ENCODE measurements at places on chromosomes 3 and 15.

DNA sequence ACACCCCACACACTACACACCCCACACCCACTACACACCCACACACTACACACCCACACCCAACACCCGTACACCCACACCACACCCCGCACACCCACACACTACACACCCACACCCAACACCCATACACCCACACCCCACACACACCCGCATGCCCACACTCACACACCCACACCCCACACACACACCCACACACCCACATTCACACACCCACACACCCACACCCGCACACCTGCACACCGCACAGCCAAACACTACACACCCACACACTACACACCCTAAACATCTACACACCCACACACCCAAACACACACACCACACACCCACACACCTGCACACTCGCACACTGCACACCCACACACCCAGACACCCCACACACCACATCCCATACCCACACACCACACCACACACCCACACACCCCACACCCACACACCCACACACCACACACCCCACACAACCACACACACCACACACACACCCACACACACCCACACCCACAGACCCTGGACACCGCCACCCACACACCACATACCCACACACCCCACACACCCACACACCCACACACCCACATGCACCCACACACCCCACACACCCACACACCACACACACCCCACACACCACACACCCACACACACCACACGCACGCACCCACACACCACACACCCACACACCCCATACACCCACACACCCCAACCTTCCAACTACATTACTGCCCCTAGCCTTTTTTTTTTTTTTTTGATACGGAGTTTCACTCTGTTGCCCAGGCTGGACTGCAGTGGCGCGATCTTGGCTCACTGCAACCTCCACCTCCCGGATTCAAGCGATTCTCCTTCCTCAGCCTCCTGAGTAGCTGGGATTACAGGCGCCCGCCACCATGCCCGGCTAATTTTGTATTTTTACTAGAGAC lies 16.9 kb downstream of the CEP19 start:
- DNase-seq, result peak; percentile 23

DNA sequence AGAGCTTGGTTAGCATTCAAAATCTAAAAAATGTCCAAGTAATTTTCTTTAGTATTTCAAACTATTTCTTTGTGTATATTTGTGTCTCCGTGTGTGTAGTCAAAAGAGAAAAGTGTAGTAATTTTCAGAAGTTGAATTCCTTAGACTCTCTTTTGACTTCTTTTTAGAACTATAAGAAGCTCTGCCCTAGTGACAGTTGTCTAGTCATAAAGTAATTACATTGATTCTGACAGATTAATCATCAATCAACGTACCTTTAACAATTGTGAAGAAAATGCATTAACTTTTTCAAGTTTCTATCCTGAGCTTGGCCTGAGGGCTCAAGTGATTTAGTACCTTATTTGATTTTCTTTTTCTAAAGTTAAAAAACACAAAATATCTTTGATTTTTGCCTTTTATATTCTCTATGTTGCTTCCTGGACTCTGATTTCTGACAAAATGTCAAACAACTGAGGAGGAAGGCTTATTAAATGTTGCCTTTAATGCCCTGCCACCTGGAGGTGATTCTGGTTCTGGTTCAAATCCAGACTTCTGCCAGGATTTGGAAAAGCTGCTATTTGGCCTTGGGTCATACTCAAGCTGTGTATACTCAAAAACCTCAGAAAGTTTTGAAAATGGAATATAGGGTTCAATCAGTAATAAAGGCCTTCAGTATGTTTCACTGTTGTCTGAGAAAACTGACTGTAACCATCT lies 653.6 kb downstream of the NSUN3 start:
- DNase-seq, result no peak

DNA sequence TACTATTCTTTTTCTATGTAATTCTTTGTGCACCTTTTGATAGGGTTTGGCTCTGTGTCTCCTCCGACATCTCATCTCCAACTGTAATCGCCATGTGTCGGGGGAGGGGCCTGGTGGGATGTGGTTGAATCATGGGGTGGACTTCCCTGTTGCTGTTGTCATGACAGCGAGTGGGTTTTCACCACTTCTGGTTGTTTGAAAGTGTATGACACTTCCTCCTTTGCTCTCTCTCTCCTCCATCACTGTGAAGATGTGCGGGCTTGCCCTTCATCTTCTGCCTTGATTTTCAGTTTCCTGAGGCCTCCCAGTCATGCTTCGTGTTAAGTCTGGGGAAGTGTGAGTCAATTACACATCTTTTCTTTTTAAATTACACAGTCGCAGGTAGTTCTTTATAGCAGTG lies 225.8 kb upstream of the DPPA4 start:
- DNase-seq, result peak; percentile 32

DNA sequence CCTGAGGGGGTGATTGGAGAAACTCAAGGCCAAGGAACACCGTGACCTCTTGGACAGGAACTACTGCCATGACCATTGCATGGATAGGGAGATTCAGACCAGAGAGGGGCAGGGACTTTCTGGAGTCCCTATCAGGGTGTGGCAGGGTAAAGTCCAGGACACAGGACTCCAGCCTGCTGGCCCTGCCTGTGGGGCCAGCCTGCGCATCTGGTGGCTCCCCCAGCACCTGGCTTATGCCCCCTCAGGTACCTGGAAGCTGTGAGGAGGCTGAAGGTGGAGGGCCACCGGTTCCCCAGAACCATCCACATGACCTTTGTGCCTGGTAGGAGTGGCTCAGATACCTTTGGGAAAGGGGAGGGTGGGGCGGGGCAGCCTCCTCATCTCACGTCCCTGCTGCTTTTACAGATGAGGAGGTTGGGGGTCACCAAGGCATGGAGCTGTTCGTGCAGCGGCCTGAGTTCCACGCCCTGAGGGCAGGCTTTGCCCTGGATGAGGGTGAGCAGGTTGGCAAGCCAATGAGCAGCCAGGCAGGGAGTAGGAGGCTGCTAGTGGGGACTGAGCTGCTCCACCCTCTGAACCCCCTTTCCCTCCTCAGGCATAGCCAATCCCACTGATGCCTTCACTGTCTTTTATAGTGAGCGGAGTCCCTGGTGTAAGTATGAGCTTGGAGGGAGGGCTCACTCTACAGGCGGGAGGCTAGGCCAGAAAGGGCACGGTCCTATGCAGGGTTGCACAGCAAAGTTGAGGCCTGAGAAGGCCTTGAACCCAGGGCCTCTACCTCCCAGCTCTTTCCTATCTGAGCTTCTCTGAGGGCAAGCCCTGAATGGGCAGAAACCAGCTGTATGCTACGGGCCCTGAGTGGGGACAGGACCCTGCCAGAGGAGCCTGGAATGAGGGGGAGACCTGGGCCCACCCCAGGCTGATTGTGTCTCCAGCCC lies 2.9 kb downstream of the ACY1 start:
- DNase-seq, result no peak

- DNase-seq, result no peak
Observed at GRCh38 chr3:126461450-126462070, 14.1 kb downstream of the ZXDC start.

DNA sequence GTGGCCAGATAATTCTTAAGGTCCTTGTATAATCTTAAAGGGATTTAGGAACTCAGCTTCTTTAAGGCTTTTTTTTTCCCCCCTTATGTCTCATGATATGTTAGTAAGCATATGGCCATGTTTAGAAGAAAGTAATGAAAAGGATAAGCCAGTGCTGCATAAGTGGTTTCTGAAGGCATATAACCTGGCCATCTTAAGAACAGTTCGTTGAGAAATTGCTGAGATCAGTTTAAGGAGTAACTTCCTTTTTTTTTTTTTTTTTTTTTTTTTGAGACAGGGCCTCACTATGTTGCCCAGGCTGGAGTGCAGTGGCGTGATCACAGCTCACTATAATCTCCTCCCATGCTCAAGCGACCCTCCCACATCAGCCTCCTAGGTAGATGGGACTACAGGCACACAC lies 51.7 kb downstream of the UBE2E2 start:
- no peak for DNase-seq

- DNase-seq, result no peak
Observed at GRCh38 chr15:92001307-92001706, 147.8 kb downstream of the SLCO3A1 start.

GRCh38 chr3:187845826-187846225 lies 100.6 kb upstream of the BCL6 start:
- DNase-seq, result no peak

DNA sequence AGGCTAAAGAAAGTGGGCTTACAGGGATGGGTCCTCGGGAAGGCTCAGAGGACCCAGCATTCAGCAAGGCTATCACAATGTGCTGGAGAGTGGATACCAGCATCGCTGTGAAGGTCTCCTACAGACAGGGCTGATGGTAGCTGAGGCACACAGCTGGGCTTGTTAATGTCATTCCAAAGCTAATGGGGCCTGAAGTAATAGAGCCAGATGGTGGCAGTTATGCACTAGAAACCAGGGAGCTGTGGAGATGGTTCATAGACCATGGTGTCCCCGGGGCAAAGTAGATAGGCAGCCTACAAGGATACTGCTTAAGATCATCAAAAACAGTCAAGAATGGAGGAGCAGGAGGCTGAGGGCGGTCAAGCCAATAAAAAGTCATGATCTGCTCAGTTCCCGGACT lies 24.8 kb upstream of the BOC start:
- DNase-seq, result no peak

DNA sequence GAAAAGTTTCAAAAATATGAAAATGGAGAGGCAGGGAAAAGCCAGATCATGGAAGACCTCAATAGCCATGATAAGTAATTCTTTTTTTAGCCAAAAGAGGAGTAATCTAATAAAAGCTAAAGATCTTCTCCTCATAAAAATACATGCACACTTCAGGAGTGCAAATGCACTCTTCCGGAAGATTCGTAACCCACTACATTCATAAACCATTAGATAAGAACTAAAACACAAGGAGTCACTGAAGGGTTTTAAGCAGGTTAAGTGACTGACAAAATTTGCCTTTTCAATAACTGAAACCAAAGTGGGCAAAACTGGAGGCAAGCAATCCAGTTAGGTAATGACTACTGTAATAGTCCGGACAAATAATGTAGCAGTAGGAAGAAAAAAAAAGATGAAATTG lies 46.0 kb downstream of the UBE3A start:
- no peak for DNase-seq

- no peak for DNase-seq
Observed at GRCh38 chr3:106839576-106840280, 537.5 kb upstream of the CCDC54 start.

GRCh38 chr3:63857311-63857710 lies 6.3 kb downstream of the THOC7 start:
- no peak for DNase-seq

DNA sequence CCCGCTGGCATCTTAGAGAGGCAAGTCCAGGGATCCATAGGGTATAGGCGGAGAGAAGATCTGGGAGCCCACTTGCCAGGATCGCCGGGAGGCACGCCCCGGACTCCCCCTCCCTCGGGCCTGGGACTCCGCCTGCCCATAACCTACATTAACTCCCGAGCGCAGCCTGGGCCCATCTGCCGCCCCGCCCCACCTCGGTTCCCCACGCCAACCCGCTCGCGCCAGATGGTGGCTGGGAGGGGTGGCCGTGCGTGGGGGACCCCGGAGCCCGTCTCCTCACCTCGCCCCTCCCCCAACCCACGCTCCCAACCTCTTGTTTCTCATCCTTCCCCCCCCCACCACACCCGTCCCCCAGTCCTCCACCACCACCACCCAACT lies 1.7 kb upstream of the DLL4 start:
- no peak for DNase-seq

- DNase-seq, result peak; percentile 28
Observed at GRCh38 chr15:66841953-66842681, 140.1 kb downstream of the SMAD6 start.

GRCh38 chr3:23254282-23254681 lies 51.2 kb downstream of the UBE2E2 start:
- DNase-seq, result no peak

GRCh38 chr3:13142552-13143380 lies 69.5 kb upstream of the IQSEC1 start:
- no peak for DNase-seq

DNA sequence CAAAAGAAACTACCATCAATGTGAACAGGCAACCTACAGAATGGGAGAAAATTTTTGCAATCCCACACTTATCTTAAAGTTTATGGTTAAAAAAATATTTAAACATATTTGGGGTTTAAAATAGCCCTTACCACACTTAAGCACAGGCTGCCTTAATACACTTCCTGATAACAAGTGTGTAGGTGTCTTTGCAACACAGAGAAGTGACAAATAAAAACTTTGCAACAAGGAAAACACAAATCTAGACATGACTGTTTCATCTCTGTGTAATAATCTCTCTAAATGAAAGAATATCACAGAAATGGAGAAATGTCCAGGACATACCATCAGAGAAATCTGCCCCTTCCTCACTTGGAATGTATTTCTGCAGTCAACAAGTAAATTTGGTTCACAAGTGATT lies 464.1 kb upstream of the ARHGEF26 start:
- DNase-seq, result no peak

- DNase-seq, result no peak
Observed at GRCh38 chr3:14847613-14848541, 29.1 kb downstream of the FGD5 start.

DNA sequence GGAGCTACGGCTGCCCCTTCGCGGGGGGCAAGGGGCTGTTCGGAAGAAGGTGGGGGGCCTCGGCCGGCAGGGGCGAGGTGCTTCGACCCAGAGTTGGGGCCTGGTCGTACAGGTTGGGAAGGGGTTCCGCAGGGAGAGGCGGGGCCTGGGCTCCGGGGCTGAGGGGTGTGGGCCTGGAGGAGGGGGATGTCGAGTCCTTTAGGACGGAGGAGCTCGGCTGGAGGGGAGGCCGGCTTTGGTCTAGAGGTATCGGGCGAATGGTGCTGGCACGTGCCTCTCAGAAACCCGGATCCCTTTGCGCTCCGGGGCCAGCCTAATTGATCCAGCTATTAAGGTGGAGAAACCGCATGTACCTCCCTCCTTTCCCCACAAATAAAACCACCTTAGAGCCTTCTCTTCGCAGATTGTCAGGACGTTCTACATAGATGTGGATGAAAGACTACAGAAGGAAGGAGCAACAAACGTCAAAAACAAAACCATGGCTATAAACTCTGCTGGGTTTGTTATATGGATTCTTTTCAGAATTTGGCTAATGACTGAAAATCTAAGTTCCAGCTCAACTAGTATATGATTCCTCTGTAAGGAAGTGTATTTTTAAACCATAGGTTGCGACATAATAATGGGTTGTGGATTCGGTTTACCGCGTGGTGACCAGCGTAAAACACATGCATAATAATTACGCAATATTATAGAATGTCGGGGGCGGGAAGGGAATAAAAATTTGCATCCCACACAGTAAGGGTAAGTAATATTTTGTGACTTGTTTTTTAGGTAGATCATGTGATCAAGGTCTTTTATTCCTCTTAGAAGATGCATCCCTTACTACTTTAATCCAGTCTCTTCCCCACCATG lies 644 bp upstream of the NGLY1 start:
- no peak for DNase-seq

- DNase-seq, result no peak
Observed at GRCh38 chr15:43441316-43441715, 51.6 kb downstream of the TP53BP1 start.

Measured in stimulated activated CD4-positive, alpha-beta T cell treated with anti-CD3 and anti-CD28 coated beads, Interleukin-2, amount 100 ng/mL, for 24 hours (primary cell).